ENCODE measurements at places on chromosomes 12 and 14.

DNA sequence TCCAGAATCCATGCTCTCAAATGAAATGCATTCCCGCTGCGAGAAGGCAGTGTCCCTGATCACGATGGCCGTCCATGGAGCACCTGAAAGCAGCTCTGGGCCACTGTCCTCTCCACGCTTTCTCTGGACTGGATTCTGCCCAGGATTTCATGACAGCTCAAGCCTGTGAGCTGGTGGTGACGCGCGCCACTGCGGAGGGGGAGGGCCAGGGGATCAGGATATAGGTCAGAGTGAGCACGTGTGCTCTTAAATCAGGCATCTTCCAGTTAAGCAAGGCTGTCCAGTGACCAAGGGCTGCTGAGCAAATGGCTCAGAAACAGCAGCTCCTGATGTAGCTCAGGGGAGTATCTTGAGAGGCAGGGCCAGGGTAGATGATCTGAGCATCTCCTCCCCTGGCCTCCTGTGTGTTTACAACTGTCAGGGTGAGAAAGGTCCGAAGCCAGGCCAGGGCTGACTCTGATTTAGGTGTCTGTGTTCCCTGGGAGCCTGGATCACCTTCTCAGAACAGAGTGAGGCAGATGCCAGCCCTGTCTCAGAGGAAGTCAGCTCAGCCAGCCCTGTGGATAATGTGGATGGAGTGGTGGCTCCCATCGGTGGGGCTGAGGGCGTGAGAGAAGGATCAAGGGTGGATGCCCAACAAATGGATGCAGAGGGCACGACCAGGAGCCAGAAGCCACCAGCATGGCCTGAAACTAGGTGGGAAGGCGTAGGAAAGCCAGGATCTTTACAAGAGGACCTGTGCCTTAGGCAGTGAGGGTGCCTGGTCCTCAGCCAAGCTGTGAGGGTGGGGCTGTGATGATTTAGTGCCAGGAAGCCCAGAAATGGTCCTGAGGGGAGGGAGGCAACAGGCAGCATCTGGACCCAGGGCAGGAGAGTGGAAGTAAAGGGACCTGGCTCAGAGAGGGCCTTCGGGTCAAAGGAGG, 55.3 kb downstream of the ELK3 start:
- peak; percentile 58 for DNase-seq

DNA sequence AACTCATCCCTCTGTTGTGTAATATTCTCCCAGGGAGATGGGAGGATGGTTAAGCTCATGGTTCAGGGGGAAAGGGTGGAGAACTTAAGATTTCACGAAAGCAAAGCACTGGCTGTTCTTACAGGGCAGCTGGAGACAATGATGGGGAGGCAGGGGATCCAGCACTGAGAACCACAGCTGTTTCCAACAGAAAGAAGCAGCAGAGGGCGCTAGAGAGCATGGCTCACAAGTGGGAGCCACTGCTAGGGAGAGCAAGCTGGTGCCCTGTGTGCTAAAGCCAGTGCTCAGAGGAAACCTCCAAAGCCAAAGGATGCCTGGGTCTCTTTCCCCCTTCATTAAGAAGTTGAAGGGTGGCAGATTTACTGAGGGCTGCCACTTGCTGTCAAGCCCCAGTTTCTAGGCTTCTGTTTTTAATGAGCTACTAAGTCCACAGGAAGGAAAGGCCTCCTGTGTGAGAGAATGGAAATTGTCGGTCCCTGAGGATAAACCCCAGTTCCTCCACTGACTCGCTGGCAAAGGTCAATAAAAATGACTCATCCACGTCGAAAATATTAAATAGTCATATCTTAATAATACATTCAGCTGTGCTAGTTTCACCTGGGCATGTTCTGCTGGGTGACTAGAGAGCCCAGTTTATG, 199.7 kb downstream of the ANO2 start:
- DNase-seq: peak; percentile 88

DNA sequence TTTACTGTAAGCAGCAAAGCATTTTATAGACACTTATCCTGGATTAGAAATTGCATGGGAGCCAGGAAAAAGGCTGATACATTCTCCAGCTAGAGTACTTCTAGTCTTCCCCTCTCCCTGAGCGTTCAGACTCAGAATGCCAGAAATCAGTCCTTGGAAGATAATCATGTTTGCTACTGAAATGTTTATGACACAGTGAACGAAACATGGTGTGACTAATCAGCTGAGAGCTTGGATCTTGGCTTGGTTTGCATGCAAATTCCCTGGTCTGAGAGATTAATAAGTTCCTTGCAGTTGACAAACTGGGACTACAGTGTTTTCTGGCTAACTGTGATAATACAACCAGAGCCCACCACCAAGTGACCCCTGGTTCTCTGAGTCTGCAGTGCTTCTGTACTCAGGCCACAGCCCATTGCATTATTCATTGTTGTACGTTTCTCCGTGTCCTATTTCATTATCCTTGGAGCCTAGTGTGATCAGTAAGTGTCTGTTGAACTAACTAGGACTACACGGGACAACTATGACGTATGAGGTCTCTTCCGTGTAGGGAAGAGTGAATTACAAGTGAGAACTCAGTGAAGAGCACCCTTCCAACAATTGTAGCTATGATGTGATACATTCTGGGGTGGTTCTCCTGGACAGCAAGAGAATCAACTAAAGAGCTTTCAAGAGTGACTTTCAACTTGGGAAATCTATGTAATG, 34.6 kb upstream of the EVL start:
- DNase-seq: peak; percentile 77

- no peak for DNase-seq
These were observed 1.7 kb downstream of the PDE3A start for GRCh38 chr12:20370014-20370386.

- no peak for DNase-seq
These were observed 15.4 kb downstream of the CLMN start for GRCh38 chr14:95304342-95304741.

GRCh38 chr12:69575346-69575745, 9.9 kb upstream of the CCT2 start:
- no peak for DNase-seq

DNA sequence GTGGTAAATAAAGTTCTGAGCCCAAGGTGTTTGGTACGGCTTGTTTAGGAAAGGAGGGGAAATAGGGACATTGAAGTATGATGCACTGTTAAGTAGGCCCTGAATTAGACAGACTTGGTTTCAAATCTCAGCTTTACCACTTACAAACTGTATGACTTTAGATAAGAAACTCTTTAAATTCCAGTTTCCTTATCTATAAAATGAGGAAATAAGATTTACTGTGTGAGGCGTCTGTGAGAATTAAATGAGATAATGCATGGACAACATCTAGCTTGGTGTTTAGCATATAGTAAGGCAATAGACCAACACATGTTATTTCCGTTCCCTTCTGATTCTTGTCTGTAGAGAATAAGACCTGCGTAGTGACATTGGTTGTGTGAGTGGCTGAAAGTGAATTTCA, 7.0 kb downstream of the NCKAP1L start:
- DNase-seq: no peak

- no peak for DNase-seq
These were observed 562 bp downstream of the ZFYVE1 start for GRCh38 chr14:73026243-73026844.

DNA sequence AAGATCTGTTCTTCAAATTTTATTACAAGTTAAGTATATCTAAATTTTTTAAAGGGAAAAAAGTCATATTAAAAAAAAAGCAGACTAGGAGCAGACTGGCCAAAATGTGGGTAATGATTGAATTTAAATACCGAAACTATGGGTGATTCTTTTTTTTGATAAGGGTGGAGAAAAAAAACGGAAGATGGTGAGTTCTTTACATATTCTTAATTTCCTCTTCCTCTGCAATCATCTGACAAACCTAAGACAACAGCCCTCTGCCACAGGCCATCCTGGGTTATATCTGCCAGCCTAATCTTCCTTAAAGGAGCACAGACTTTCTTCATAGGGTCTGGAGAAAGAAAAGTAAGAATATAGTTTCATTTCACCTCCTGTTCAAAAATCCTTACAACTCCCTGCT, 108.0 kb downstream of the PPP2R5E start:
- no peak for DNase-seq

DNA sequence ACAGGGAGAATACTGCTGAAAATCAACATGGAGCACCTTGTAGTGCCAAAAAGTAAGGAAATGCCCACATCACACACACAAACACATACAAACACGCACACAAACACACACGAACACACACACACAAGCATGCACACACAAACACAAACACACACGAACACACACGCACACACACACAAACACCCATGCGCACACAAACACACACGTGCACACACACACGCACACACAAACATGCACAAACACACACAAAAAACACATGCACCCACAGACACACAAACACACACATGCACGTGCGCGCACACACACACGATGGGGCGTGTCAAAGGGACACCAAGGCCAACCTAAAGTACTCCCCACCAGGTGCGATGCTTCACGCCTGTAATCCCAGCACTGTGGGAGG, 61.7 kb upstream of the C14orf180 start:
- no peak for DNase-seq

DNA sequence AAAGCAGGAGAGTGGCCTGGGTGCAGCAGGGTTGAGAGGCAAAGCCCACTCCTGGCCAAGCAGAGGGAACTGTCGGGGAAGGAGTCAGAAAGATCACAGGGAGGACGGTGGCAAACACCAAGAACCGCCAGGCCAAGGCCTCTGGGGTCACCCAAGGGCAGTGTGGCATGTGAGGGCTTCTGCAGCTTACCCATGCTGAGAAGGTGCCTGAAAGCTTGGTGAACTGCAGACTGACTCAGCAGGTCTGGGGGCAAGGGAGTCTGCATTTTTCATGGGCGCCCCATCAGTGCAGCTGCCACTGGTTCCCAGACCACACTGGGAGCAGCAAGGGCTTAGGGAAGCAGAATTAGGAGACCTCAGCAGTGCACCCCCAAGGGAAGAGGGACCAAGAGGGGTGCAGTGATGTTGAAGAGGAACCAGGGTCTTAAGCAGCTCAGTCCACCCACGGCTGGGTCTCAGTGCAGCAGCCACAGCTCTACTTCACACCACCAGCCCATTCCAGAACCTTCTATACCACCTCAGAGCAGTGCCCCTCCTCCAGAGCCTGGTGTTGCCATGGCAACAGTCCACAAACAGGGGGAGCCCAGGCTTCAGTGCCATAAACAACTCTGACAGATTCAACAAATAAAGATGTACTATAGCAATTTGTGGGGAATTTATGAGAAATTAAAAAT, 59.4 kb downstream of the ITPK1 start:
- no peak for DNase-seq

DNA sequence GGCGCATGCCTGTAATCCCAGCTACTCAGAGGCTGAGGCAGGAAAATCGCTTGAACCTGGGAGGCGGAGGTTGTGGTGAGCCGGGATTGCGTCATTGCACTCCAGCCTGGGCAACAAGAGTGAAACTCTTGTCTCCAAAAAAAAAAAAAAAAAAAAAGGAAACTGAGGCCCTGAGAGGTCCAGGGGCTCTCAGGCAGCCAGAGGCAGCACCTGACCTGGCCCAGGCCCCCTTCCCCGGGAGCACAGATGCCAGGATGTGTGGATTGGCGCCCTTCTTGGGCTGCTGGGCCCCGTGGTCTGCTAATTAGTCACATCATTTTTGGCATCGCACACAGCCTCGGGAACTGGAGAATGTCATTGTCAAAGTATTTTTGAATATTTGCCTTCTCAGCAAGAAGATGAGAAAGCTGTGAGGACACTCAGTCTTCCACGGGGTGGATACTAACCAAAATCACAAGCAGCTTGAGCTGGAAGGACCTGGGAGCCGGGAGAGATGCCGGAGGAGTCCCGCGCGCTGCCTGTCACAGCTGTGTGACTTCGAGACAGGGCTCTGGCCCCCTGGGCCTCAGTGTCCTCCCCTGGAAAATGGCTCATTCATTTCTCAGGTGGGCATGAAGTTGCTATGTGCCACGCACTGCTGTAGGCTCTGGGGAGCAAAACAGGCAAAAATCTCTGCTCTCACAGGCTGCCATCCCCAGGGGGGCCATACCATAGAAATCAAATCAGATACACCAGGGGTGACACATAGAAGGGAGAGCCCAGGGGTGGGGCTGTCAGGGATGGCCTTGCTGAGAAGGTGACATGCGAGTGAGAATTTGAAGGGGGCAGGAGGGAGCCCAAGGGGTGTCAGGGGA, 12.5 kb upstream of the RCOR1 start:
- peak; percentile 83 for DNase-seq

DNA sequence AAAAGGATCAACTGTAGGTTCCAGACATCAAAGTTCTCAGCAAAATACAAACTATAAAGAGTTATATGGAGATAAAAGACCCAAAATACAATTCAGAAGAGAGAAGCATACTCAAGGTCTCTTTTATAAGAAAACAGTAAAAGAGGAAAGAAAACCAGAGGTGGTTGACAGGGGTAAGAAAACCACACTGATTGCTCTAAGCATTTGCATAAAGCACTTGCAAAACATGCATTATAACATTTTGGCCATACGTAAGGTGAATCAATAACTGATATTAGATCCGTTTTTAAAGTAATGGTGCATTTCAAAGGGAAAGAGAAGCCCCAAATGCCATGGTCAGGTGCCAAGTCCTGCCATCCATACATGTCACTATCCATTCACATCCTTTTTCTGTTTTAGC, 5.9 kb downstream of the DDHD1 start:
- DNase-seq: no peak

- DNase-seq: no peak
These were observed 105.1 kb downstream of the PRIMA1 start for GRCh38 chr14:93683226-93683625.

DNA sequence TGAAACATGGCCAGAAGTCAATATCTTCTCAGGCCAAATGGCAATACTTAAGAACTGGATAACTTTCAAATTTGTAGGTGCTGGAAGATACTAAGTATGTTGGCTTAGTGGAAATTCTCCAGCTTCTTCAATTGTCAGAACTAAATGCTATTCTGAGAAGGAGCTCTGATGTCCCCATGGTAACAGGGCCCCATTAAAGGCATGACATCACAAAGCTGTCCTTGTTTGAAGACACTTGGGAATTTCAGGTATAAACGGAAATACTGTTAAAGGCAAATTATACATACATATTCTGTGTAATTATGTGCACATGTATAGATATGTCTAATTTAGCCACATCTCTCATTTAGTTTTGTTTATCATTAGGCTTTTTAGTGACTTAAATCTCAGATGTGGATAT, 210.0 kb upstream of the SEL1L start:
- no peak for DNase-seq

GRCh38 chr12:31034372-31034771, 39.3 kb upstream of the DDX11 start:
- peak; percentile 34 for DNase-seq

- DNase-seq: no peak
These were observed 111.6 kb downstream of the SCN8A start for GRCh38 chr12:51702587-51702986.

DNA sequence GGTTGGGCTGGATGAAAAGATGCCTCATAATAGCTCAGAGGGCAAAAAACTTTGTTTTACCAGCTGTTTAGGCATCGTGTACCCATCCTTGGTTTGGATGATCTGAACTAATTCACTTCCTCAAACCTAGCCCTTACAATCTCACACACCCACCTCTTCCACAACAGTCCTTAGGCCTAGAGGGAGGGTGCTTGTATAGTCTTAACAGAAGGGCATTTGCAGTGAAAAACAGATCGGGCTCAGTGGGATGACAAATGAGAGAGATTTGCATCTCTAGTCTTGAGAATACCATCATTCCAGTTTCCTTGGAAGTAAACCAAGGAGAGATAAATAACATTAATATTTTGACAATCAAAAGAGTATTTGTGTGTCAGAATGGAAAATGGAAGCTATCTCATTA, 11.0 kb downstream of the SLCO1A2 start:
- no peak for DNase-seq

- DNase-seq: peak; percentile 16
These were observed 9.8 kb upstream of the C12orf42 start for GRCh38 chr12:103505371-103506236.

Data from trophoblast cell (in vitro differentiated cells and primary cell).